Fibroblast of skin of scalp (primary cell): ENCODE measurements at places on chromosomes 3 and 15.

DNA sequence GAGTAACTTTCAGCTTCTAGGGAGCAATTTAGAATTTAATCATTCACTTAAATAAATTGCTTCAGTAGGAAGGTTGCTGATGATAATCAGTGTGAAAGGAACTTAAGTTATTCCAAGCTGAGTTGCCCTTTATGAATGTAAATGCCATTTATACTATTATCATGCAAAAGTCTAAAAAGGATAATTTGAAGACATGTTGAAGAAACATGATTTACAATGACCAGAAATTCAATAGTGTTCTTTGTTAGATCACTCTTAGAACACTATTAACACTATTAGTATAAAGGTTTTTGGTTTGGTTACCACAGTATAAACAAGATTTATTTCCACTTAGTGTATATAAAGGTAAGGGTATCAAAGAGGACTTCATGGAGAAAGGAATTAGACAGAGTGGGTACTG is 1.6 kb downstream of the OR4F6 start:
- no peak for DNase-seq

- DNase-seq = no peak
Observed at GRCh38 chr3:51637144-51637940, 33.7 kb upstream of the TEX264 start.

DNA sequence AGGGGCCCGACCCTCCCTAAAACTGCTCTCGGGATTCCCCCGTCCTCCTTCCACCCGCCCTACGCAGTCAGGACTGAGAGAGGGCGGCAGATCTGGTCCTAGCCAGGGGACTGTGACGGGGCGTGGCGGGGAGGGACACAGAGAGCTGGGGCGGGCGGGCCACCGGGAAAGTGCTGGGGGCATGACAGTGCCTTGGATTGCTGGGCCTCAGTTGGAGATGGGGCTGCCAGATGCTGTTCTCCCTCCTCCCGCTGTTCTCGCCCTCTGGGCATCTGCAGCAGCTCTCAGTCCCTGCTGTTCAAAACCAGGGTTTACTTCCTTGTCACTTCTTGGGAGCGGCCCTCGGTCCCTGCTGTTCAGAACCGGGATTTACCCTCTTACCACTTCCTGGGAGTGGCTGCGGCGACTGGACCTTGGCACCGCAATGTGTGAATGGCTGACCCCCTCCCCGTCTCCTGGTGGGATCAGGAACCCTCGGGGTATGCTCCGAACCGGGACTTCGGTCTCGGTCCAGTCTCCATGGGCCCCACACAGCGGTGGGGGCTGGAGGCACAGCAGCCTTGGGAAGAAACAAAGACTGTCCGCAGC is 1.8 kb upstream of the RPP25 start:
- peak; percentile 57 for DNase-seq

DNA sequence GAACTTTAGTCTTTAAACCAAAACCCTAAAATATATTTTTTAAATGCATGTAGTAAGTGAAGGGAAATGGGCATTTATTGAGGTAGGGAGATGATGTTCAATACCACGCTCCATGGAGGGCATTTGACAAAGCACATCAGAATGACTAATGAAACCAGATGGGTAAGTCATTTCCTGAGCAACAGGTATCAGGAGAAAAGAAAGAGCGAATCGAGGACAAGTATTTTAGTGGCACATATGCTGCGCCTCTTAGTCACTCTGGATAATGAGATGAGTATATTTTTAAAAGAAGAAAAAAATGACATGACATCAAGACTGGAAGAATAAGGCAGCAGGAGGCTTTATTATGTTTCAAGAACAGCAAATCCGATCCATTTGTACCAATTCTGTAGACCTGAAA is 129.0 kb upstream of the ARHGEF3 start:
- DNase-seq = no peak

DNA sequence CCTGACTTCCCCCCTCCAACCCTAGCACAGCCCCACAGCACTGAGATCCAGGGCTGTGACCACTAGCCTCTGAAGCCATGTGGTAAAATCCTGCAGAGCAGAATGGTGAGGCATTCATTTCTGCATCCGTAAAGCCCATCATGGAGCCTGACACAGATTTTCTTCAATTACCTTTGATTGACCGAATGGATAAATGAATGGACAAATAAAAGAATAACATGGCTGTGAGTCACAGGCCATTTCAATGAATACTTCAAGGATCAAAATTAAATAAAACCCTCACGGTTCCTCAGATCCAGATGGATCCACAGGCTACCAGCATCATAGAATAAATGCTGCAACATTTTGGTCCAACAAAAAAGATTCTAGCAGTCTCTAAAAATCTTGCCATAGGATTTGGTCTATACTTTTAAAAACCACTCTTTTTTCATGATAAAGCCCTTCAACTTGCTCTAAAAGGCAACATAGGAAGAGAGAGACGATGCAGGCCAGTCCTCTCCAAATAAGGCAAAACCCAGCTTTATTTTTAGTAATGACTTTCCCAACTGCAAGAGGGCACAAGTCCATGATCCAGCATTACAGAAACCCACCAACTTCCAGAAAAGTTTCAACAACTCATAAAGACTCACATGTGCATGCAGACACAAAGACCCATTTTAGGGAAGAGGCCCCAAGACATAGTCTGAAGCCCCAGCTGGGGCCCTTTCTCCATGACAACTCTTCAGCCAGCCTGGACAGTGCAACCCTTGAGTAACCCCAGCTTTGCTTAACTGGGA is 52.4 kb upstream of the MRPS22 start:
- DNase-seq = peak; percentile 38

DNA sequence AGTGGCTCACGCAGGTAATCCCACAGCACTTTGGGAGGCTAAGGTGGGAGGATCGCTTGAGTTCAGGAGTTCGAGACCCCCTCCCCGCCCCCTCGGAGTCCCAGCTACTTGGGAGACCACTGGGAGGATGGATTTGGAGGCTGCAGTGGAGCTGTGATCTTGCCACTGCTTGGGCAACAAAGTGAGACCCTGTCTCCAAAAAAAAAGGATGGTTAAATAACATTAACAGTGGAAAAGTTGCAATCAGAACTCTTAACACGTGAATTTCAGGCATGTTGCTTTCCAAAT is 1.4 kb upstream of the TMEM87A start:
- no peak for DNase-seq

DNA sequence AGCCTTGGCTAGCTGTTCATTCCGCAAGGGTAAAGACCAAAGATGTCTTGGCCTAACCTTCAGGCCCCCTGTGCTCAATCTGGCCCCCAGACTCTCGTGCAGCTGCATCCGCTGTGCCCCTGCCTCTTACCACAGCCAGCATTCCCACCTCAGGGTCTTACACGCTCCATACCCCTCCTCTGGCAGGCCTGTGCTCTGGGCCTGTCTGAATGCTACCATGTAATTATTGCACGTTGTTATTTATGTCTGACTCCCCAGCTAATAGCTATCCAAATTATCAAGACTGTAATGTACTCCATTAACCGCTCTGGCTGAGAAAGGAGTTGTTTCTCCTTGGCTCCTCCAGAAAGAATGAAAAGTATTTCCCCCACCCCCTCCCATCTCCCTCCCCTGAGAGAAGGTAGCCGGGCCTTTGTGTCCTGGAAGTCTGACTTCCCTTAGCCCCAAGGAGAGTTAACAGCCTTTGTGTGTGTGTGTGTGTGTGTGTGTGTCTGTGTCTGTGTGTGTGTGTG is 54.5 kb upstream of the UBE2E1 start:
- DNase-seq = peak; percentile 71

DNA sequence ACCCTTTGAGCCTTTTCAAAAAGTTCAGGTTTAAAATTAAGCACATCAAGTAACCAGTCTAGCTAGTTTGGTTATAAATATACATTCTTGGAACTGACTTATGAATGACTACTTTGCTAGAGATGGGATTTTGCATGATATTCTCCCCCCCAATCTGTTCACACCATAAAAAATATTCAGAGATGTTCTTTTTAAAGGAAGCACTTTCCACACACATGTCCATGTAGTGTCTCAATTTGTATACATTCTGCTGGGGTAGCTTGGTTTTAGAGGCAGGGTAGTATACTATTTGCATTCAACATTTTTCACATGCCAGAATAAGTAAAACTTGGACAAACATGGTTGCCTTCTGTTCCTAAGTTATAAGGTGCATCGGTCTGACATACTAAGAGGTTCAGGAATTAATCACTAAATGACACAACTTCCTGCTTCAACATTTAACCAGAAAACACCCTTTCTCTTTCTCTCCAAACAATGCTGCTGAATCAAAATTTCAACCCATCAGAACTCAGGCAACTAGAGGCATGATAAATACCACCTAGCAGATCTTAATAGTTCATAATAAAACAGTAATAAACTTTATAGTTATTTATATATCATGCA is 57.0 kb downstream of the SUMF1 start:
- DNase-seq = no peak

- DNase-seq = peak; percentile 80
Observed at GRCh38 chr15:77118882-77119321, 48.0 kb upstream of the TSPAN3 start.

GRCh38 chr3:184884359-184885017 is 72.5 kb downstream of the VPS8 start:
- no peak for DNase-seq

- no peak for DNase-seq
Observed at GRCh38 chr15:40080847-40081246, 27.8 kb downstream of the BMF start.

- DNase-seq = peak; percentile 60
Observed at GRCh38 chr15:80929225-80929624, 60.4 kb downstream of the MESD start.

DNA sequence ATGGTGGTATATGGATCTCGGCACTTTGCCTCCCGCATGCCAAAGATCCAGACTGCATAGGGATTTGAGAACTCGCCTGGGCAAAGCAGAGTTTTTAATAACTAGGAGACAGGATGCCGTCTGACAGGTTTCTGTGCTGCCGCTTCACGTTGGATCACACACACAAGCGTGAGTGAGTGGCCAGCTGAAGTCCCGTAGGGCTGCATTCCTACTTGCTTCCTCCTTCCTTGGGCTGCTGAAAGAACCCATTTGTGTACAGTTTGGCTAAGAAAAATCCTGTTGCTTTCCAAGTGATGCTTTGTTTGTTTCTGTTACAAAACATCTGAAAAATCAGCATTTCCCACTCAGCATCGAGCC is 604.3 kb upstream of the CFAP20DC start:
- peak; percentile 14 for DNase-seq

DNA sequence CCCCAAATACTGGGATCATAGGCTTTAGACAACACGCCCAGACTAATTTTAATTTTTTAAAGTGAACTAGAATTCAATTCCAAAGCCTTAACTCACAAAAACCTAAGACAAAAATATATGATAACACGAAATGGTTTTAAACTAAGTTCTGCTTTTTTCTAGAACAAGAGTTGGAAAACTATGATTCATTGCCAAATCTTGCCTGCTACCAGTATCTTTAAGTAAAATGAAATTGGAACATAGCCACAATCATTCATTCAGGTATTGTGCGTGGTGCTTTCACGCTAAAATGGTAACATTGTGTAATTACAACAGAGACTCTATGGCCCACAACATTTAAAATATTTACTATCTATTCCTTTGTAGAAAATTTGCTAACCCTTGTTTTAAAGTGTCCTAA is 488.0 kb upstream of the ZNF385D start:
- no peak for DNase-seq

DNA sequence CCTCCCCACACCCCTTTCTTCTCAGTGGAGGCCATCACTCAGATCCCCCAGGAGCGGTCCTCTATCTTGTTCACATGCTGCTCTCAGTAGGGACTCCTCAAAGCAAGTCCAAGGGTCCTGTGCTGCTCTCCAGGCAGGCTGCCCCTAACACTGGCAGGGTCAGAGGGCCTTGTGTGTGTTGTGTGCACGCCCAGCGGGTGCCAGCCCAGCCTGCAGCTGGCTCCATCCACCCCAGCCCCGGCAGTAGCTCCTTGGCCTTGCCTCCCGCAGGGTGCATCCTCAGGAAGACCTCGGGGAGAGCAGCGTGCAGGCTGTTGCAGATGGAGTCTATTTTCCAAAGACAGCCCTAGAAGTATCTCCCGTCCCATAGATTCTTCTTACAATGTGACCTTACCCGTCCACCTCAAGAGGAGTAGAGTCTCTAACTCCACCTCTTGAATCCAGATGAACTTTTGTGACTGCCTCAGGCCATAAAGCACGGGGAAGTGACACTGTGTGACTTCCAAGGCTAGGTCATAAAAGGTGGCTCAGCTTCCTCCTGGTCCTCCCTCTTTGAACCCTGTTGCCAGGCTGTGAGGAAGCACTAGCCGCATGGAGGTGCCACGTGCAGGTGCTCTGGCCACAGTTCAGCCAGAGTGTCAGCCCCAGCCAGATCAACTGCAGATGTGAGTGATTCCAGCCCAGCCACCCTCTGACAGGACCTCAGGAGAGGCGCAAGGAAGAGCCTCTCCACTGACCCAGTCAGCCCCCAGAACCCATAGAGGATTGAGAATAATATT is 531.6 kb downstream of the SHQ1 start:
- no peak for DNase-seq

- DNase-seq = no peak
Observed at GRCh38 chr15:60999771-61000170, 229.3 kb downstream of the RORA start.

- no peak for DNase-seq
Observed at GRCh38 chr15:88899251-88899650, 3.9 kb upstream of the HAPLN3 start.

GRCh38 chr15:74157868-74158827 is 15.4 kb upstream of the ISLR start:
- no peak for DNase-seq

DNA sequence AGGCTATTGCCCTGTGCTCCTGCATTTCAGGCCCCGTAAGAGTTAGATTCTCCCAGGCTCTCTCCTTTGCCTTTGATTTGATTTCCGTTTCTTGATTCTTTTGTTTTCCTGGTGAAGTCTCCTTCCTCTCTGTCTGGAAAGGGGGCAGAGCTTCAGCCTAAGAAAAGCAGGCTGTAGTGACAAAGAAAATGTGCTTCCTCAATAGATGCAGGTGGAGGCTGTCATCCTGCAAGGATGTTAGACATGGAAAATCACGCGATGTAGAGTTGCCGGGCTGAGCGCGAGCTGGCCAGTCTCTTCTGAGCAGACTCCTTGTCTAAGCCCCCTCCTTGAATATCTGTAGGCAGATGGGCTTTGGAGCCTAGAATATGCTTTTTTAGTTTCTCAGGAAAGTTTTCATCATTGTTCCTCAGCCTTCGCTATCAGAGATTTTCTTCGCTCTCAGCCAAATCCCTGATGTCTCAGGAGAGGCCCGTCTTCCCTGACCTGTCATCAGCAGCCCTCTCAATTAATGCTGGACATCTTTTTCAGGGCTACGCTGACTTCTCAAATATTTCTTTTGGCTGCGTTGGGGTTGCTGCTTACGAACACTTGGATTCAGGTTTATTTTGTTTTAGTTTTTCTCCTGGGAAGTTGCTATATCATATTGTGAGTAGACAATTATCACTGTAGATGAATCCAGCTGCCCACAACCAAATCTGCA is 163.6 kb downstream of the ITPR1 start:
- no peak for DNase-seq

GRCh38 chr3:144369129-144369879 is 397.7 kb downstream of the DIPK2A start:
- DNase-seq = peak; percentile 33

- peak; percentile 27 for DNase-seq
Observed at GRCh38 chr15:69194025-69194827, 33.8 kb downstream of the GLCE start.

GRCh38 chr3:112769286-112769978 is 77.2 kb downstream of the CD200R1L start:
- DNase-seq = peak; percentile 69
